Fibroblast of skin of scalp (primary cell): ENCODE measurements at places on chromosomes 11 and 22.

DNA sequence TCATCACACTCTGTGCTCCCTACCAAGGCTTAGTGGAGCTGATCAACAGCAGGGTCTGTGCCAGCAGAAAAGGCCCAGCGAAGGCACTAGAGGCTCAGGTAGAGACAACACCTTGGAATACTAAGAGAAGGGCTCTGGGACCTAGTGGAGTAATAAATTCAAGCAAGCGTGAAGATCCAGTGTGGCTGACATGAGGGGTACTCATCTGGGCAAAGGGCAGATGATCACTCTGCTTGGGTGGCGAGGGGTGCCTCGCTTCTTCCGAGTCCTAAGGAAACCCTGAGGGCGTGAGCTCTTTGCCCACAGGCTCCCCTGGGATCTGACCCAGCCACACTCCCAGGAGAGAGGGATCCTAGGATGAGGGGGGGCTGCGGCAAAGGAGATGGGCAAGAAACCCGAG lies 3.5 kb upstream of the TPBGL start:
- DNase-seq = no peak

- DNase-seq = peak; percentile 69
Observed at GRCh38 chr11:126997196-126997595, 3.4 kb downstream of the KIRREL3 start.

- no peak for DNase-seq
Observed at GRCh38 chr11:113444502-113445123, 30.6 kb downstream of the DRD2 start.

- DNase-seq = no peak
Observed at GRCh38 chr11:114082415-114082748, 22.9 kb downstream of the ZBTB16 start.

DNA sequence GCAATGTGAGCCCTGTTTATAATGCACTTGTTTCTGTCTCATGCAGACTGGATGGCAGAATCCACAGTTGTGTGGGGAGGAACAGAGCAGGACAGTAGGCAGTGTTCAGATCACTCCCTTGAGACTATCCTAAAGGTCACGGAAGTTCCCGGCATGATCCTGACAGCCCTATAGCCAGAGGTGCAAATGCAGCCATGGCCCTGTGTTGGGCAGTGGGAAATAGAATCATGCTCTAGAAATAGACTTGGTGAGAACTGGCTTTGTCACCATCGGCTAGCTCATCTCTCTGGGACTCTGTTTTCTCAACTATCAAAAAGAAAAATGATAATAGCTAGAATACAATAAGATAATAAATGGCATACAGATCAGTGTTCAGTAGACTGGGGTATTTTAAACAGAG lies 123.2 kb downstream of the FEZ1 start:
- DNase-seq = no peak

GRCh38 chr11:57498540-57498939 lies 17.0 kb downstream of the SLC43A1 start:
- DNase-seq = no peak

GRCh38 chr22:40018051-40018450 lies 23.3 kb downstream of the FAM83F start:
- DNase-seq = no peak

DNA sequence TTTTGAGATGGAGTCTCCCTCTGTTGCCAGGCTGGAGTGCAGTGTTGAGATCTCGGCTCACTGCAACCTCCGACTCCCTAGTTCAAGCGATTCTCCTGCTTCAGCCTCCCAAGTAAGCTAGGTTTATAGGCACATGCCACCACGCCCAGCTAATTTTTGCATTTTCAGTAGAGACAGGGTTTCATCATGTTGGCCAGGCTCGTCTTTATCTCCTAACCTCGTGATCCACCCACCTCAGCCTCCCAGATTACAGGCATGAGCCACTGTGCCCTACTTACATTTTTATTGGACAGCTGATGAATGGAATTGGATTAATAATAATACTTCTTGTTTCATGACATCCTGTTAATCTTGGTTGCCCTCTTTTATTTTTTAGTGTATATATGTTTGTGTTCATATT lies 3.0 kb upstream of the MRGPRD start:
- DNase-seq = no peak

DNA sequence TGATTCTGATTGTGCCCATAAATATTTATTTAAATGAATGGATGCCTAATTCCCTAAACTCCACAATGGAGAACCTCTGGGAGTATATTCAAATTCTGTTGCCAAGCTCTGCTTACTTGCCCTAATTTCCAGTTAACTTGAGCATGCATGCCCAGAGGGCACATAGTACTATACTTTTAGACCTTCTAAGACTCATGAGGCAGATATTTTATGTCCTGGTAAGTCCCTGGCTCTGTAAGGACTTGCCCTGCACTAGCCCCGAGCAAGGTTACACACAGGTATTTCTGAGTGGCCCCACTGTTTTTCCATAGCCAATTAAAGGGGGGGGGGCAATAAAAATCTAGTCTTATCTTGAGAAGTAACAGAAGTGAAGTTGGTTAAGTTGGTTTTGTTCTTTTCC lies 21.1 kb upstream of the CAPRIN1 start:
- DNase-seq = no peak

DNA sequence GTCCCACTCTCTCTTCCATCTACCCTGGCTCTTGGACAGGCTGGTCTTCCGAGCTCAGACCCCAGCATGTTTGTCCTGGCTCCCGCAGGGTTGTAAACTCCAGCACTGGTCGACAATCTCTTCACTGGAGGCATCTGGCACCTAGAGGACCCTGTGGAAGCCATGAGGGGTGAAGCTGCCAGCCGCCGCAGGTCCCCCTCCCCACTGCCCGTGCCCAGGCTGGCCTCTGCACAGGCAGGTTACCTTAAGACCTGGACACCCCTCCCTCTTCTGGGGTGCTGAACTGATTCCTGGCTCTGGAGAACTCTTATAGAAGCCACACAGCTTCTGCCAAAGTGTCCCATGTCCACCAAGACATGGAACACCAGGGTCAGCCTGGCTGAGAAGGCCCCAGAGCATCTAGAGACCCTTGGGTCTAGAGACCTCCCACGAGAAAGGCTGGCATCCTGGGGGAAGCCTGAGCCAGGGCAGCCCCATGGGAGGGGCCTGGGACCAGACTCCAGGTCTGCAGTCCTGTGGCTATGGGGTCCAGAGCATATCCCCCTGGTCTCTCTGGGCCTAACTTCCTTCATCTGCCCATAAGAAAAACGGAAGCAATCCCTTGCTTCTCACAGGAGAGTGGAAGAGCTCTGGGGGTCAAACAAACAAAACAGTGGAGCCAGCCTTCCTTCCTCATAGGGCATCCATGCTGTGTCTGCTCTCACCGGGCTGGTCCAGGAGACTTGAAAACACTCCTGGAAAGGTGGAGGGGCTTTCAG lies 30.6 kb downstream of the LMO1 start:
- DNase-seq = no peak

- no peak for DNase-seq
Observed at GRCh38 chr11:11476971-11477645, 124.1 kb upstream of the CSNK2A3 start.

DNA sequence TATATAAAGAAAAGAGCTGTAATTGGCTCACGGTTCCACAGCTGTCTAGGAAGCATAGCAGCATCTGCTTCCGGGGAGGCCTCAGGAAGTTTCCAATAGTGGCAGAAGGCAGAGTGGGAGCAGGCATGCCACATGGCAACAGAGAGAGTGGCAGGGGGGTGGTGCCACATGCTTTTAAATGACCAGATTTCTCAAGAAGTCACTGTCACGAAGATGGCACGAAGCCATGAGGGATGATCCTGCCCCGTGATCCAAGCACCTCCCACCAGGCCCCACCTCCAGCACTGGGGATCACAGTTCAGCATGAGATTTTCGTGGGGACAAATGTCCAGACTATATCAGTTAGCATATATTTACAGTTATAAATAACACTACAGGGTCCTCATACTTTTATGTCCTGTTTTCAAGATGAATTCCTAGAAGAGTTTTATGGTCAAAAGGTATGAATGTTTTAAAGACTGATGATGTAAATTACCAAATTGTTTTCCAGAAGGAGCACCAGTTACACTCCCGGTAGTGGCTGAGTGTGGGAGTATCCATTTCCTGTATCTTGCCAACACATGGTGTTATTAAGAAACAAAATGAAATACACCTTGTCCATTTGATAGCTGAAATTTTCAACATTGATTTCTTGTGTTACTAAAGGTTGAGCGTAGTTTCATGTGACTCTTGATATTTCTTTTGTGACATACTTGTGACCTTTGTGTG lies 19.2 kb downstream of the FAM118A start:
- DNase-seq = peak; percentile 22

- DNase-seq = no peak
Observed at GRCh38 chr22:49770547-49771265, 57.0 kb downstream of the BRD1 start.

DNA sequence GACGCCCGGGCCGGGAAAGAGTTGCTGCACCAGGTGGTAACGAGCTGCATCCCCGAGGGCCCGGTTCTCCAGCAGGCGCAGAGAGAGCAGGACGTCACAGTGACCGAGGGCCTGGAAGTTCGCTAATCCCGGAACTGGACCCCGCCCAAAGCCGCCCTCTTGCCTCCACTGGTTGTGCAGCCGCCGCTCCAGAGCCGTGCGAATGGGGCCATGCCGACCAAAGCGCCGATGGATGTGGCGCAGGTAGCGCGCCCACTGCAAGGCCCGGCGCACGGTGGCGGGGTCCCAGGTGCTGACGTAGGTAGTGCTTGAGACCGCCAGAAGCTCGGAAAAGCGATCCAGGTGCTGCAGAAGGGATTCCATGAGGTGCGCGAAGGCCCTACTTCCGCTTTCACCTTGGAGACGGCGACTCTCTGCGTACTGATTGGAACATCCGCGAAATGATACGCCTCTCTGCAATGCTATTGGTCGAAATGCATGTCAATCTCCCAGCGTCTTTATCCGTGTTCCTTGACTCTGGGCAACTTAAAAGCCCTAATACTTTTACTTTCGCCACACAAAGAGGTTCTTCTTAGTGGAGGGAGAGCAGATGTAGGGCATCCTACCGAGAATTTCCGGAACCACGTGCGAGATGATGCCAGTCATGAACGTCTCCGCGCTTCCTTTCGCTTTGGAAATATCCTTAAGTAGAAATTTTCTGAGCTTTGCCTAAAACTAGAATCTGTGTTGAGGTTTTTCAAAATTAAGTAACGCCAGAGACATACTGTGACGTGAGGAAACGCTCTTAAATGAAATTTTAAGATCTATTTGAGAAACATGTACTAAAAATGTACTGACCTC lies at the start of gene FANCF:
FANCF (minus strand) TSS at position 376 of the 840 bp plus-strand sequence; CDS start at position 363, 13 bp downstream.
- peak; percentile 99 for DNase-seq

DNA sequence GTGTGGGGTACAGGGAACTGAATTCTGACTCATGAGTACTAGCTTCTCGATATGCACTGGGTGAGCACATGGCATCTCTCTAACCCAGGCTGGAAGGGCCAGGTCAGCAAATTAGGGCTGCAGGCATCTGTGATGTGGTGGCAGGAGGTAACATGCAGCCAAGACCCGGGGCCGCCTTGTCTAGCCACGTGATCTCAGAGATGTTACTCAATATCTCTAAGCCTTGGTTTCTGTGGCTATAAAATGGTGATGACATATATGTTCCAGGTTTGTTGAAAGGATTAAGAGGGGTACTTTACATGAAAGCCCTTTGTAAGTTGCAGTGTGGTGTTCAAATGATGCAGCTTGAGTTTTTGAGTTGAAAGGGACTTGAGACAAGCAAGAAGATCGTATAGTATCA lies 3.2 kb downstream of the ST14 start:
- DNase-seq = no peak

DNA sequence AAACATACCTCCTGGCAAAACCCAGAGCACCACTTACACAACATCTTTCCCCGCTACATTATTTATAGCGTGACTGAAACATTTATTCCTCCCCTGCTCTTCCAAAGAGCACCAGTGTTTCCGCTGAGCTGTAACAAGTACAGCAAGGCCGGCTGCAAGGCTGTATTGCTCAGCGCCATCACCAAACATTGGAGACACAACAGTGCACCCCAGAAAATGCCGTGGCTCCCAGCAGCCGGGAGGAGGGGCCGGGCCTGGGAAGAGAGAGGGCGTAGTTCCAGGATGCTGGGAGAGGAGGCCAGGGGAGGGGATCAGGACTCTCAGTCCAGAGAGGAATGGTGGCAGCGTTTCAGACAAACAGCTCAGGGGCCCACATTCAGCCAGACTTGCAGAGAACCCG lies 133.2 kb downstream of the DSCAML1 start:
- DNase-seq = no peak

- DNase-seq = no peak
Observed at GRCh38 chr11:101433151-101433550, 150.7 kb downstream of the TRPC6 start.
